ENCODE measurements at places on chromosomes 5 and 9.

- no peak for DNase-seq
These were observed 326.7 kb downstream of the GABRB2 start for GRCh38 chr5:161219816-161220215.

GRCh38 chr9:976943-977837 is 735 bp downstream of the DMRT3 start:
- DNase-seq: no peak

DNA sequence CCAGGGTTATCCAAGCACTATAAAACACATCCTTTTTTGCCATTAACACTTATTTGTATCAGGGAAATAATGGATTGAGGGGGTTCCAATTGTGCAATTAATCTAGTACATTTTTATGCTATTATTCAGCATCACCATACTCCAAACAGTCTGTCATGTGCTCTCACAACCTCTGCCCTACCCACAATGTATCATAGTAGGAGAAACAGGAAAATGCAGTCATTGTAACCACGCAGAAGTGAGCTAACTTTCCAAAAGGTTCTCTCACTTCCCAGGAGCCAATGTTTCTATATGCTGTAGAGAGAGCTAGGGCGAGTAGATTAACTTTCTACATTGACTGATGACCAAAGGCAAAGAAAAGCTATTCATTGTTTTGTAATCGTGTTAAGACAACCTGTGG is 29.8 kb downstream of the DAB2 start:
- no peak for DNase-seq

DNA sequence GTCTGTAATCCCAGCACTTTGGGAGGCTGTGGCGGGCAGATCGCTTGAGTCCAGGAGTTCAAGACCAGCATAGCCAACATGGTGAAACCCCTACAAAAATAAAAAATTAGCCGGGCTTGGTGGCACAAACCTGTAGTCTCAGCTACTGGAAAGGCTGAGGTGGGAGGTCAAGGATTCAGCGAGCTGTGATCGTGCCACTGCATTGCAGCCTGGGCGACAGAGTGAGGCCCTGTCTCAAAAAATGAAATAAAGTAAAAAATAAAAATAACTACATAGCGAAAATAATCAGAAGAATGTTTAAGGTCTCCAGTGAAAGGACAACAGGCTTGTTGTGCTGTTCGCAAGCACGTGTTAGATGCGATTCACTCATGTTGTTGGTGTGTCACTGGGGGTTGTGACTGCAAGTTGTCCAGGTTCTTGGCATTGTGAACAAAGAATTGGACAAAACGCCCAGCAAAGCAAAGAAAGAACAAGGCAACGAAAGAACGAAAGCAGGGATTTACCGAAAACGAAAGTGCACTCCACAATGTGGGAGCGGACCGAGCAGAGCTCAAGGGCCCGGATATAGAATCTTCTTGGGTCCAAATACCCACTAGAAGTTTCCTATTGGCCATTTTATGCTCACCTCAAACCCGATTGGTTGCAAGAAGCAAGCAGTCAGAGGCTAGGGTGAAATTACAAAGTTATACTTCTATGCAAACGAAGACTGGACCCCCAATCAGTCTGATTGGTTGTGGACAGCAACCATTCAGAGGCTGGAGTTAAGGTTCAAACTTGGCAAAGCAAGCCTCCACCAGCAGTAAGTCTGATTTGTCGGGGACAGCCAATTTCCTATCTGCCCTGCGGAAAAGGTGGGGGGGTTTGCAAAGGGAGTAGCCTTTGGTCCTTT is 844 bp upstream of the MCCC2 start:
- no peak for DNase-seq

GRCh38 chr9:116494815-116495634 is 192.1 kb upstream of the TRIM32 start:
- no peak for DNase-seq

DNA sequence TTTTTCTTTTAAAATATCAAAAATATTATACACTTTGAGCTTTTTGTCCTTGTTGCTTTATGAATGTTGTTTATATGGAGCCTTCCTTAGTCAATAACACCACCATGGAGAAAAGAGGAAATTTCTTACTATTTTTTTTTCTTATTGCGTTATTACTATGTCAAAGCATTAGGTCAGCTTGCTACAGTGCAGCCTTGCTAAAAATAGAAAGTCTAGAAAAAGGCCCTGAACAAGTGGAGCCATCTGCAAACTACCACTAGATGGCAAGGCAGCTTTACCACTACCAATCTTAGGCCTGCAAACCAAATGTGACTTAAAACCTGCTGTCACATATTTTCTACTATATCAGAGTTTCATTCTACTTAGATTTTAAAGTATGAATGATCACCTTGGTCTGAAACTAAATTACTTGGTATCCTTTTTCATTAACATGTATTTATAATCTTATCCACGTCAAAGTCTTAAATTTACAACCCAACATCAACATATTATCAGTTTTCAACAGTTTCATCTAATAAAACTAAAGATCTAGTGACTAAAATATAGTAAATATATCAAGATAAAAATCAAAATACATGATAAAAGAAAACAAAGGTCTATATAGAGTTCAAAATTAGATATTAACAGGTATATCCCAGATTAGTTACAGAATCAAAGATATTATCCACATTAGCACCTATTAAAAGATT is 113.1 kb upstream of the ACOT12 start:
- no peak for DNase-seq

- DNase-seq: no peak
These were observed 23.9 kb downstream of the IRF1 start for GRCh38 chr5:132466433-132467286.

DNA sequence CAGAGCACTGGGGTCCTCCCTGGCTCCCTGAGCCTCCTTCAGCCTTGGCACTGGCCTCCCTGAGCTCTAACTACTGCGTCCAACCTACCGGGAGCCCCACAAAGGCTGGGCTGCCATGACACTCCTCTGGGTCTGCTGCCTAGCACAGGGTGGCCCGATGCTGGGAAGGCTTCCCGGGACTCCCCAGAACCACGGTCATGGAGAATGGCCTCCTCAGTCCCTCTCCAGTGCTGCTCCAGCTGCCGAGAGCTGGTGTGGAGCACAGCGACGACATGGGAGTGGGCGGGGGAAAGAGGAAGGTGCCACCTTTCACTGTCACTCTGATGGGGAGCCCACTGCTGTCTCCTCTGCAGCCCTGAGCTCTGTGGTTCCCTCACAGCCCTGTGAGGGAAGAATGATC is 61.5 kb upstream of the RNF130 start:
- DNase-seq: no peak

GRCh38 chr5:108141676-108142075 is 240.2 kb downstream of the FBXL17 start:
- DNase-seq: no peak

GRCh38 chr5:105905392-105905791 is 1765.3 kb downstream of the EFNA5 start:
- no peak for DNase-seq

- no peak for DNase-seq
These were observed 21.7 kb downstream of the FEM1C start for GRCh38 chr5:115522832-115523403.

- DNase-seq: peak; percentile 50
These were observed 7.9 kb upstream of the NINJ1 start for GRCh38 chr9:93141771-93142483.

- DNase-seq: no peak
These were observed 1166.2 kb downstream of the MAT2B start for GRCh38 chr5:164671640-164672039.

GRCh38 chr5:95863383-95863757 is 40.8 kb upstream of the GLRX start:
- no peak for DNase-seq

- no peak for DNase-seq
These were observed 3.0 kb upstream of the ANKRD31 start for GRCh38 chr5:75239681-75240080.

- peak; percentile 84 for DNase-seq
These were observed 274.7 kb downstream of the CETN3 start for GRCh38 chr5:90134892-90135291.

GRCh38 chr5:140035881-140036280 is 7.2 kb downstream of the NRG2 start:
- no peak for DNase-seq

DNA sequence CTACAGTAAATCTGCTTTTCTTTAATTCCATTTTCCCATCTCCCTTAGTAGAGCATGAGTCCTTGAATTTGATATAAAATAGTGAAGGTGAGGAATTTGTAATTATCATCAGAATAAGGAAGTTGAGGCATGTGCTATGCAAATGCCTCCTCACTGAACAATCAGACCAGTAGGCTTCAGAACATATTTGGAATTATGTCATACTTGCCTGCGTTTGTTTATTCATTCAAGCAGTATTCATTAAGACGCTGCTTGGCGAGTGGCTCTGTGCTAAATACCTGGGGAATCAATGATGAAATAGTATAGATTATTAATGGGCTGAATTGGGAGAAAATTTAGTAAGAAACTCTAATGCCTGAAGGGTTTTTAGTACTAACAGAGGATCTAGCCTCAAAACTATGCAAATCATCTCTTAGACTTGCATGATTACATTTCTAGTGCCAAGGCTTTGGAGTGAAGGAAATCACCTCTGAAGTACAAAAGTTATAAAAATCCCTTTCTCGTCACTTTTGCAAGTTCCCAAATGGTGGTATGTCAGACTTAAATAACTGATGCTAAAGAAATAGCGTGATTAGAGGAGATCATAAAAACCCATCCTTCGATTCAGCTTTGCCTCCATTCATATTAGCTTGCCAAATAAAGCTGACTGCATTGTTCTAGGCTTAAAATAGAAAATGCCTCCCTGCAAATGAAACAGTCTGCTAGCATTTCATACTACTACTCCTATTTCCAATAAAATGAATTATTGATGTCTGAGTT is 141.7 kb downstream of the PCSK5 start:
- DNase-seq: no peak

GRCh38 chr5:143374496-143375217 is 28.8 kb downstream of the NR3C1 start:
- DNase-seq: no peak

GRCh38 chr5:93279296-93279963 is 301.6 kb downstream of the NR2F1-AS1 start:
- DNase-seq: no peak

DNA sequence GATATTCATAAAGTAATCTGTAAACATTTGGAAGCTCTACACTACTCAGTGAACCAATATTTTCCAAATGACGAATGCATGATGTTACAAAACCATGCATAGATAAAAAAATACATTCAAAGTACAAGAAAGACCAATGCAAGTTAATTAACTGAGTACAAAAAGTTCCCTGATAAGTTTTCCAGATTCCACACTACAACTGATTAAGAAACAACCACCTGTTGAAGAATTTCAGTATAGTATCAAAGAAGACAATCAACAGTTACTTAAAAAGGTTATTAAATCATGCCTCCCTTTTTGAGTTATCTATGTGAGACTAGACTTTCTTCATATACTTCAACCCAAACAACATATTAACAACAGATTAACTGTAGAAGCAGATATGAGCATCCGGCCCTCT is 192.4 kb downstream of the ARL15 start:
- no peak for DNase-seq

GRCh38 chr5:105616599-105616998 is 2054.0 kb upstream of the NUDT12 start:
- no peak for DNase-seq

DNA sequence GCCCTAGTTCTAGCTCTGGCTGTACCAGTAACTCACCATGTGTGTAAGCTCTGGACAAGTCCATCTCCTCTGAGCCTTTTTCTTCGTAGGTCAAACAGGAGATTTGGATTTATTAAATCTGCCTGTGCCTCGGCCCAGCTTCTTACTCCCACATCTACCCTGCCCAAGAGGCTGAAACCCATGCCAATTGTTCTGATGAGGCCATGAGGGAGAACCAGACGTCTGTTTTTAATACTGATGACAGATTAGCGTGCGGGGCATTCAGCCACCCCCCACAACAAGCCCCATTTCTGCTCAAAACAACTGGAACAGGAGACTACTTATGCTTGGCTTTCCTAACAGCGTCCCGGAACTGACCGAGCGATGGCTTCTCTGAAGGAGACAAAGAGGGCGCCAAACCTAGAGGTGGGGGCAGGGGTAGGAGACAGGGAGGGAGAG is 81.2 kb upstream of the TRIM32 start:
- peak; percentile 79 for DNase-seq

- no peak for DNase-seq
These were observed 24.2 kb downstream of the IL9 start for GRCh38 chr5:135871268-135871915.

- DNase-seq: no peak
These were observed 26.4 kb upstream of the TMEM171 start for GRCh38 chr5:73093943-73094342.

- DNase-seq: no peak
These were observed 32.4 kb downstream of the DDX31 start for GRCh38 chr9:132637351-132637750.

- DNase-seq: no peak
These were observed 105.9 kb upstream of the DHFR start for GRCh38 chr5:80760680-80761079.

DNA sequence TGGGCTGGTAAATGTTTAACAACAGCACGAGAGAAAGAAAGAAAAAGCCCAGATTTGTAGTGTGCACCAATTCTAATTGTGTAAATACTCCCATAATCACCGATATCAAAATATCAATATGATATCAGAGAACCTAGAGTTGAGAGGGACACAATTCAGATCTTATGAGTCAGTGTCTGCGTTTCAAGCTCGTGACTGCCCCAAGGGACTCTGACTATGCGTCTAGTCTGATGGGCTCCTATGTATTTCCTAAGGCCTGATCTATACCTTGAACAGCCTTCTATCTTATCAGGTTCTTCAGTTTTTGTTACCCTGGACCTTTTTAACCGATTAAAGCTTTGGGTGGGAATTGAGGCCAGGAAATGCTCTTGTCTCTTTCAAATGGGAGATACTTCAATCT is 243.0 kb upstream of the SLC24A2 start:
- DNase-seq: no peak

DNA sequence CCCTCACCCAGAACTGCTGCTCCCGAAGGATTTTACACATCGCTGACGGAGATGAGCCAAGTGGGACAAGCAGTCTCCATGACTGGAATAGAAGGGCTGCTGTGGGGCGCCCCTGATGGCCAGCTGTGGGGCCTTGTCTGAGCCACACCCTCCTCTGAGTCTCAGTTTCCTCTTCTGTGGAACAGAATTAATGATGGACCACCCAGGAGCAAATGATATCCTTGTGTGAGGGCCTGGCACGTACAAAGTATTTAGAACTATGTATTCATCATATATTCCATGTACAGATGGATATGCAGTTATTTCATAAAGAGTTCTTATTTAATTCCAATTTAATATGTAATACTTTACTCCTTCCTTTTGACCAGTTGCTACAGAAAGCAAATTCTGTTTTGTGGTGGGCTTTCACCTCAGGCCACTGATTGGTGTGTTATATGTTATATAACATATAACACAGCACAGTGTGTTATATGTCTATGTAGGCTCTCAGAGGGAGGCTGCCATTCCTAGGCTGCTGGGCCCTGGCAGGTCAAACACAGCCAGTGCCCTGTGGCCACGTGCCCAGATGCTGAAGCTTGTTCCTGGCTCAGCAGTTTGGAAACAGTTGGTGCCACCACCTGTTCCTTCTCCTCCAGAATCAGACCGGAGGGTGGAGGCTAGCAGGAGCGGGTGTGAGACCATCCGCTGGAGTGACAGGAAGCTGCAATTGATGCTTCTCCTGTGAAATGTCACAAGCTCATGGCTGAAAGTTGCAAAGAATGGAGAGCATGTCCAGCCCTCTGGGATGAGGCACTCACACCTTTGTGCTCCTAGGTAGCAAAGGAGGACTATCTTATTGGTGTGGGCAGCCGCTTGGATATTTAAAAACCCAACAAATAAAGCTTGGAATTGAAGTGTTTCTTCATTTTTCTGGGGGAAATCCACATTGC is 4.4 kb upstream of the FGD3 start:
- DNase-seq: no peak

- DNase-seq: no peak
These were observed 138.9 kb downstream of the GADD45G start for GRCh38 chr9:89743573-89744254.

GRCh38 chr9:5510989-5511388 is 658 bp downstream of the PDCD1LG2 start:
- no peak for DNase-seq
